Activated T-helper 1 cell treated with anti-CD3 and anti-CD28 coated beads, Interleukin-2, amount 50 U/mL, for 16 hours (primary cell): ENCODE measurements at places on chromosomes 16 and 17.

DNA sequence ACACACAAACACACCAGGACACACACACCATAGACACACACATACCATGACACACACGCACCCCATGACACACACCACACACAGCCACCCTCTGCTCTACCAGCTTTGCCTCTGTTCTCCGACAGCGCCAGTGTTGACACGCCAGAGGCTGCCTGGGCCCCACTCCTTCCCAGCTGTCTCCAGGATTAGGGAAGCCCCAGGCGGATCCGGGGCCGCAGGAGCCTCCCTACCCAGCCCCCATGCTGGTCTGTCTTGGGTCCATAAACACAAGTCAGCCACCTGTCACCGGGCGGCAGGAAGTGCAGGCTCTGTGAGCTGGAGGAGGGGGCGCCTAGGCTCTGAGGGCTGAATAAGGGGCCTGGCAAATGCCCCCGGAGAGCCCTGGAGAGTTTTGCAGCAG lies 10.5 kb downstream of the TBC1D16 start:
- no peak for DNase-seq

DNA sequence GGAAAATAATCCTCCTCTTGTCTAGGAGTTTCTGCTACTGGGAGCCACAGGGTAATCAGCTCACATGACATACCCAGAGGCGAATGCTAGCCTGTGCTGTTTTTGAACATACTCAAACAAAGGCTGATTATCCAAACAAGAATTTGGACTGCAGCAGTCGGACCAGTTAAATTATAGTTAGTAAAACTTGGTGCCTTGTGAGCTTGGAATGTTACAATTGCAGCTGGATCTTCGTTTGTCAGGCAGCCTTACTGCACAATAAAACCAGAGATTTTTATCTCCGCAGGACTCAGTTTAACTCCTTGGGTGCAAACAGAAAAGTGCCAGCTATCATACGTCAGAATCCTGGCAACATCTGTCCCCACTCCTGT lies 163.8 kb upstream of the TBX2 start:
- DNase-seq = no peak

DNA sequence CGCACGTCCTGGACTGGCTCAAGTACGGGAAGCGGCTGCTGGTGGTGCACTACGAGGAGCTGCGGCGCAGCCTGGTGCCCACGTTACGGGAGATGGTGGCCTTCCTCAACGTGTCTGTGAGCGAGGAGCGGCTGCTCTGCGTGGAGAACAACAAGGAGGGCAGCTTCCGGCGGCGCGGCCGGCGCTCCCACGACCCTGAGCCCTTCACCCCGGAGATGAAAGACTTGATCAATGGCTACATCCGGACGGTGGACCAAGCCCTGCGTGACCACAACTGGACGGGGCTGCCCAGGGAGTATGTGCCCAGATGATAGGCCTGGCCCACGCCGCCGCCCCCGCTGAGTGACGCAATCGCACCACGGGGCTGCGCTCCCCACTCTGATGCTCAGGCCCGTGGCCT lies 50.2 kb downstream of the WSCD1 start:
- no peak for DNase-seq

GRCh38 chr17:32551186-32551955 lies 64.6 kb downstream of the CDK5R1 start:
- DNase-seq = no peak

DNA sequence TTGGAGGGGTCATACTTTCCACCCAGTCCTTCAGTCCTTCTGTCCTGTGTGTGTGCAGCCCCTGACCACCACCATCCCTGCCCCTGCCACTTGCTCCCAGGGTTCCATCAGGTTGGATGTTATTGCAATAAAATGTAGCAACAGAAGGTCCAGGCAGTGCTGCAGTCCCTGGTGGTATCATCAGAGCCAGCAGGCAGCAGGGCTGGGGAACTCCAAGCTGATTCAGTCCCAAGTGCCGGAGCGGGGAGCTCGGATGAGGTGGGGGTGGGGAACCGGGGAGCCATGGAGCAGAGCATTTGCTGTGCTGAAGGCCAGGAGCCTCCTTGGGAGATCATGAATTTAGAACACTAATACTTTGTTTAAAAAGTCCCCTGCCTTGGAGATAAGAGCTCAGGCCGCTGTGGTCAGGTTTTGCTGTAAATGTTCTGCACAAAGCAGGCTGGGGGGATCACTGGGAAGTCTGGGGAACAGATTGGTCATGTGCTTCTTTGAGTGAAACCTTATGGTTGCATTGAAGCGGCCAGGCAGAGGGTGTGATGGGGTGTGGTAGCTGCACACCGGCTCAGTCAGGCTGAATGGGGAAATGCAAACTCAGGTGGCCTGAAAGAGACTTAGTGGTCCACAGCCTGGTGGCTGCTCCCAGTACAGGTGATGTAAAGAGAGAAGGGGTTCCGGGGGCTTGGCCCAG lies 225.9 kb downstream of the SEC14L1 start:
- no peak for DNase-seq

GRCh38 chr17:70407506-70407905 lies 238.2 kb downstream of the KCNJ2 start:
- DNase-seq = no peak

DNA sequence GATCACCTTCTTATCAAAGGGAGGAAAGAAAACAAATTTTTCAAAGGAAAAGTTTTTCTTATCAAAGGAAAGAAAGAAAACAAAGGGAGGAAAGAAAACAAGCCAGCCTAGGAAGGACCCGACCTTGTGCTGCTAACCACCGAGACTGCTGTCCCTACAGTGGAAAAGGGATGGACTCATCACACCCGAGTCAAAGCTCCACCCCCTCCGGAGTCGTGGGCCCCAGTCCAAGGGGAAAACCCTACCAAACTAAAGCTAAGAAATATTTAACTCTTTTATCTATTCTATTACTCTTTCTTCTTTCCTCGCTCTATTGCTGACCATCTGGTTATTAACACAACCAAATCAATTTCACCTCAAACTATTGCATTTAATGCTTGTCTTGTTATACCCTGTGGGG lies 6.1 kb upstream of the ENDOV start:
- no peak for DNase-seq

- DNase-seq = no peak
These were observed 5.1 kb downstream of the INPP5K start for GRCh38 chr17:1511290-1511689.
